ENCODE measurements at places on chromosomes 12 and 14. TPM values are rescaled to one million over a fixed set of nuclear protein-coding genes. Genes with fewer than 3 reads are reported as not detected.
A peak's percentile ranks its signal among the peaks of the same experiment; 100 is the strongest.

Gene PTPRR
- 4.8 TPM for total RNA-seq

DNA sequence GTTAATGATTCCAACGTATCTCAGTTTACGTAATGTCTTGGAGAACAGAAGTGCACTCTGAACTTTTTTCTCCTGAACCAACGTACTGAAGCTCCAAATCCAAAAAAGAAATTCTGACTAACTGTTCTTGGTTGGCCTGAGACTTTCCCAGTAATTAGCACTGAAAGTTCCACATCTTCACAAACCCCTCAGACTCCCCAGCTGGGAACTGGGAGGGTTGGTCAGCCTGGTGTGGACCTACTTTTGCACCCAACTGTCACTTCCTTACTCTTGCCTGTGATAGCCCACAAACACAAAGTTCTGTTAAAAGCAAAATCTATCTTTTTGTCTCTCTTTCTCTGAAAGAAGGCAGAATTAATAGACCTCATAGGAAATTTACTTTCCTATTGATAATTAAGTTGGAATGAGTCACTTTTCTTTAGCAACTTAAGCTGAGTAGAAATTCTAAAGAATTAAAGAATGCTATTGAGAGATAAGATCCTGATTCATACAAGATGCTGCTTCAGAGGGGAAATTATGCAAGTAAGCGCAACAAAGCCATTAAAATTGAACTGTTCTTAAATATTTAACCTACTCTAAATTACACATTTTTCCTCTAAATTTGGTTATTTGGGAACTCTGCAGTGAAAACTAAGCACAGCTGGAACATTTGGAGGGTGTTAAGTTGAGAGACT lies 155.0 kb downstream of the EPS8 start:
- DNase-seq, result no peak

GRCh38 chr12:131850856-131851559 lies 22.8 kb downstream of the MMP17 start:
- DNase-seq, result peak; percentile 63

DNA sequence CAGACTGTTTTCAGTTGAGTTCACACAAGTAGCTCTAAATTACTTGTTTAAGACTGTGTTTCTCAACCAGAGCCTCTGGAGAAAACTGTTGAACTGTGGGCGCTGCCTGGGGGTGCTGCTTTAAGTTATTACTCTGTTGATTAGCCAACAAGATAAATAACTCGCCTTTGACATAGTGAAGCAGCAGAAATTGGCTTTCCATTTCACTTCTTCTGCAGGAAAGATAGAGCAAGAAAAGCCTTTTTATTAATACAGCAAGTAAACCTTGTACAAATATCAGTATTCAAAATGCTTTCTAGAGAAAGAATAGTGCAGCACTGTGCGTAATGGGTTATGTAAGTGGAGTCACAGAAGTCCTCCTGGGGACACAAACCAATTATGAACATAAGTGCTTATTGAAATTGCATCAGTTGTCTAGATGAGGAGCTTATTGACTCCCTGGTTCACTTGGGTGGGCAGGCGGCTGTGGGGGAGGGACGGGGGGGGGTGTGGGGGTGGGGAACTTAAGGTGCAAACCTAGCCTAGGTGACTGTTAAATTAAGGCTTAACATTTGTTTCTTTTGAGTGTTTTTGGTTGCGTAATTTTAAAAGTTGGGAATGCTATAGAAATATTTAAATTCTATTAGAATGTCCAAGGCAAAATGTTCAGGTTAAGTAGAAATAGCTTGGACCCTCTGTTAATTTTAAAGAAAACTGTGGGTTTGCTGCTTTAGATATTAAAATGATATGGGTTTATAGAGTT lies 6.3 kb downstream of the FRS2 start:
- DNase-seq, result no peak

- DNase-seq, result no peak
Measured at GRCh38 chr12:4388662-4389061, 9.2 kb upstream of the FGF23 start.

DNA sequence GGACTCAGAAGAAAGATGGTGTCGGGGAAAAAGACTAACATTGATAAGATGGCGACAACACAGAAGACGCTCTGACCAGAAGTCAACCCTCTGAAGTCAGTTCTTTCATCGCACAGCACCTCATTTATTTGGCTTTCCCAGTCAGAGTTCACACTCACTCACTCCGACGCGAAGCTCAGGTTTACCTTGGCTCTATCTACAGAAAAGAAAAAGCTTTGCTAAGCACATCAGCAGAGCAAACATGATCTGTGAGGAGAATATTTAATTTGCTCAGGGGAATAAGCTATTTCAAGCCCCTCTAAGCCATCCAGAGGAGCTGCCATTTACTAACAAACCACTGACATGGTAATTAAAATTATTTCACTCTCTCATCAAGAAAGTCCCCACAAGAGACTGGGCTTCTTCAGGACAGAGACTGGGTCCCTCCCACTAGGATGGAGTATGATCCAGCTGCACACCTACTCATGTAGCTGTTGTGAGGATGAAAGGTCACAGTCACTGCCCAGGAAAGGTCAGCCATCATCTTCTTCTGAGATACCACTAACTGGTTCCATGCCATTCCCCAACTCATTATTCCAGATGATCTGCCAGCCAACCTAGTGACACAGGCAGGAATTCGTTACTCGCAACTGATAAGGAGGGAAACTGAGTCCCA lies 111.4 kb downstream of the TTC7B start:
- DNase-seq, result no peak

DNA sequence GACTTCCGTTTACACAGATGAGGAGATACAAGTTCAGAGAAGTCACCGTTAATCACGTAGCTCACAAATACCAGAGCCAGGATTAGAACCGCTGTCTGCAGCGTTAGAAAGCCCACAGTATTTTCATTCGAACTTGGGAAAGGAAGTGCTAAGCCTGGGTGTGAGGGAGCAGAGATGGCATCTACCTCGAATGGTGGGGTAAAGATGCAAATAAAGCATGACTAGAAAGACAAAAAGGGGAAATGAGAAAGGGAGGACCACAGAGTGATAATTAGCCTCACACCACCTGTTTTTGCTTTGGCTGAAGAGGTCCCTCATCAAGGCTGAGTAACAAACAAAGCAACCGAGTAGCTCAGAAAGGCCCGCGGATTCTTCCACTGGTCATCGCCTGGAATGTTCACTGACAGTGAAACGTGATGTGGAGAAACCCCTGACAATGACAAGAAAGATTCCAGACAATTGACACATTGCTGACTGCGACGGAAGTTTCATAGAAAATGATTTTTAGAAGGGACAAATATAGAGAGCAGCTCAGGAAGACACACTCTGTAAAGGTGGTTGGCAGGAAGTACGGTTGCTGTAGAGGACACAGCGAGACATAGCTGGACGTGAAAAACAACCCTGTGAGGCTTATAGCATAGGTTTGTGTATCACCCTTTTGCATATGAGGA lies 31.5 kb upstream of the BHLHE41 start:
- DNase-seq, result no peak

Data from hepatocyte (in vitro differentiated cells).